Psoas muscle (tissue), 8 donors: ENCODE measurements at places on chromosomes 11 and 22. TPM values are rescaled to one million over a fixed set of nuclear protein-coding genes. Genes with fewer than 3 reads are reported as not detected.

- no peak overlapping the region for H3K27ac ChIP-seq
- no peak for DNase-seq
- peaks cover 38% of the 10 kb centered on the region for H3K4me1 ChIP-seq
- H3K27me3 ChIP-seq = no peaks in the 10 kb centered on the region
Measured at GRCh38 chr11:14366936-14367335, 8.0 kb upstream of the RRAS2 start.

Gene ELF5
- total RNA-seq = not detected

DNA sequence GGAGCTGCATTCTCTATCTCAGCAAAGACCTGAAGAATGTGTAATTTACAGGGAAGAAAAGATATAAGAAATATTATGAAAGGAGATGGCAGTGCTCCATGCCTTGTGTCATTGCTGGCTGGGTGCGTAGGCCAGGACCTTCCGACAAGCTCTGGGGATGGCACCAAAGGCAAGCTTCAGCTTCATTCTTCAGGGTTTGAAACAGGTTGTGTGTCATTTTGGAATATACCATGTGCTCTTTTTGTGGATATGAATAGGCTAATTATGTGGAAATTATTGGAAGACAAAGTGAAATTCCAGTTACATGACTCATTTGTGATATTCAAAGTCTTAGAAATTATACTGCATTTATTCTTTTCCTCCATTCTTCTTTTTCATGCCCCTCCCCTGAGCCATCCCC, 5.7 kb upstream of the KIRREL3 start:
- H3K4me3 ChIP-seq = no peak overlapping the region
- H3K36me3 ChIP-seq = no peaks in the 10 kb centered on the region
- no peak for DNase-seq
- H3K27me3 ChIP-seq = peaks cover 4% of the 10 kb centered on the region
- H3K27ac ChIP-seq = no peak overlapping the region
- H3K4me1 ChIP-seq = no peaks in the 10 kb centered on the region

- H3K4me3 ChIP-seq = no peak overlapping the region
- no peak for DNase-seq
- H3K27me3 ChIP-seq = peaks cover 2% of the 10 kb centered on the region
Measured at GRCh38 chr11:15286465-15286864, 171.7 kb downstream of the INSC start.

GRCh38 chr22:33562501-33562900, 357.8 kb downstream of the LARGE1 start:
- H3K27ac ChIP-seq = no peak overlapping the region
- DNase-seq = no peak
- H3K4me1 ChIP-seq = no peaks in the 10 kb centered on the region
- H3K4me3 ChIP-seq = no peak overlapping the region

Gene PDE3B
- total RNA-seq = 0.26 TPM

Gene APIP
- 42.5 TPM for total RNA-seq

Gene PLCB3
- total RNA-seq = 7.9 TPM

DNA sequence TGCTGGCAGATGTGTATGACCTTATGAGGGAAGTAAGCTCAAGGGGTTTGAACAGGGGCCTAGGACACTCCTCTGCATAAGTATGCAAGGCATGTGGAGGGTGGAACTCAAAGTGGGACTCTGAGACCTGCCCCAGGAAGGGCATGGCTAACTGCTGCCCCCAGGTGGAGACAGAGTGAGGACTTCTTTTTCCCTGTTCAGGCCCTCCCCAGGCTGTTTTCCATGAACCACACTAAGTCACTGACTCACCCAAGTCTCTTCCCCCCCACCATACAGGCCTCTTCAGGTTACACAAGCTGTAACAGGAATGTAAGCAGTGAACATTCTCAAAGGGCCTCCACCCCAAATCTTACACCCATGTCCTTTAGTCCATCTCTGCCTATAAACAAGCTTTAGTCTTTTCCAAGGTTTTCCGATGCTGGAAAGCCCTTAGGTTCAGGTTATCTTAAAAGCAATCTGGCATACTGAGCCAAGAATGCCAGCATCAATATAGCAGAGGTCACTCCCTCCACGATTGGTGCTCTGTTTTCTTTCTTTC, 13.1 kb downstream of the EEF1G start:
- peaks cover 7% of the 10 kb centered on the region for H3K36me3 ChIP-seq
- no peaks in the 10 kb centered on the region for H3K27me3 ChIP-seq
- peak overlapping the region; percentile 24 for H3K4me3 ChIP-seq
- H3K27ac ChIP-seq = peak overlapping the region; percentile 99

Gene MAFF
- total RNA-seq = 28.1 TPM

DNA sequence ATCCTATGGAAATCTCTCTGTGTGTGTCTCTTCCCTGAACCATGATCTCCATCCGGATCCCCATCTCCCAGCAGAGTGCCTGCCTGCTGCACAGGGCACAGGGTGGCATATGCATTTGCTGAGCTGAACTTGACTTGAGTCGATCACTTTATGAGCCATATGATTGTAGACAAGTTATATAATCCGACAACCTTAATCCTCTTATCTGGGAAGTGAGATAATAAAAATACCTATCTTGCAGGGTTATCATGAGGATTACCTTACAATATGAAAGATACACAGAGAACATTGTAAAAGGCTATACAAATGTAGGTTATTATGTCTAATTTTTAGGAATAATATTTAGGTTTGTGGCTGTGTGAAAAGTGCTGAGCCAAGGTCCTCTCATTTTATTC, 124.5 kb downstream of the ST3GAL4 start:
- DNase-seq = no peak
- no peak overlapping the region for H3K27ac ChIP-seq
- H3K27me3 ChIP-seq = no peaks in the 10 kb centered on the region
- no peaks in the 10 kb centered on the region for H3K36me3 ChIP-seq

Gene SERPING1
- 65.1 TPM for total RNA-seq

Gene JHY
- 0.30 TPM for total RNA-seq

GRCh38 chr11:106723071-106723470, 295.2 kb downstream of the GUCY1A2 start:
- DNase-seq = no peak
- H3K36me3 ChIP-seq = no peaks in the 10 kb centered on the region
- H3K4me3 ChIP-seq = no peak overlapping the region

DNA sequence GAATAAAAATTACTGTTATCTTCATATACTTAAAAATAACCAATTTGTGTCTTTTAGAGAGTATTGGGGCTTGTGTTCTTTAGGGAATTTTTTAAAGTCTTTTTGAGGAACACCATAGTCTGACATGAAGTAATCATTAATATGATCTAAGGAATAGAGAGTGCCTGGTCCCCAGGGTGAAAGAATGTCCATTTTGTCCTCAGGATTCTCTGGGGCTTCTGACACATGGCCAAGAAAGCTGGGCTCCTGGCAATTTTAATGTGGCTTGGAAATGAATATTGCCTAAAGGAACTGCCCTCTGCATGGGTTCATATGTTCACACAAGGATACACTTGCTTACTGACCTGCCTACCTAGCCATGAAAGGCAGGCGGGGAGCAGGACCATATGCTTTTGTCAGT, 33.7 kb downstream of the NF2 start:
- no peak overlapping the region for H3K4me3 ChIP-seq
- no peaks in the 10 kb centered on the region for H3K4me1 ChIP-seq
- no peaks in the 10 kb centered on the region for H3K27me3 ChIP-seq
- H3K27ac ChIP-seq = no peak overlapping the region
- no peaks in the 10 kb centered on the region for H3K36me3 ChIP-seq

Gene APOL6
- total RNA-seq = 6.7 TPM

- H3K4me1 ChIP-seq = no peaks in the 10 kb centered on the region
- peaks cover 4% of the 10 kb centered on the region for H3K27me3 ChIP-seq
- H3K4me3 ChIP-seq = no peak overlapping the region
Measured at GRCh38 chr11:2516276-2517015, 71.6 kb downstream of the KCNQ1 start.

Gene FERMT3
- total RNA-seq = 11.7 TPM

Gene YAP1
- 55.0 TPM for total RNA-seq

- no peaks in the 10 kb centered on the region for H3K27me3 ChIP-seq
- no peak for DNase-seq
- H3K4me1 ChIP-seq = peaks cover 7% of the 10 kb centered on the region
- H3K4me3 ChIP-seq = no peak overlapping the region
- peaks cover 2% of the 10 kb centered on the region for H3K36me3 ChIP-seq
Measured at GRCh38 chr11:111665777-111666176, 63.5 kb downstream of the SIK2 start.

Gene HBG1
- total RNA-seq = not detected

Gene FGF4
- not detected for total RNA-seq

DNA sequence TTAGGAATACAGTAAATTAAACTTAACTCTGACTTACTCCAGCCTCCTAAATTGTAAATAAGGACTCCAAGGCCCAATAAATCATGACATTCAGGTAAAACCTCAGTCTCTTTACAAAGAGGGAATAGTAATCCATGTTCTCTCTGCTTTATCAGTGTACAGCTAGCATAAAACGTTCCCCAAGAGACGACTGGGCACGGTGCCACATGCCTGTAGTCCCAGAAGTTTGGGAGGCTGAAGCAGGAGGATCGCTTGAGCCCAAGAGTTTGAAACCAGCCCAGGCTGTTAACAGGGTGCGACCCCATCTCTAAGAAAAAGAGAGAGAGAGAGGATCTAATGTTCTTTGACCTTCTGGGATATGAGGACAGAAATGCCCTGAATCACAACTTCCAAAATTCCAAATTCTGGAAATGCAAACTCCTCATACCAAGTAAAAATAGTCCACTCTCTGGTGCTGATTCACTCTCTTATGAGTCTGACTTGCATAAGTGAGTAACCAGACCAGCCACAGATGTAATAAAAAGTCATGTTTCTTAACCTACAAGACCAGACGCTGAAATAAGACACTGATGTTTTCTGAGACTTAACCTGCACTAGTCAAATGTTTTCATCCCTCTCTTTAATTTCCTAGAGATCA, 25.5 kb downstream of the NNMT start:
- no peak overlapping the region for H3K4me3 ChIP-seq
- no peaks in the 10 kb centered on the region for H3K36me3 ChIP-seq

Gene PKP3
- total RNA-seq = 0.15 TPM

GRCh38 chr11:64260147-64260708, 8.9 kb downstream of the PLCB3 start:
- peaks cover 84% of the 10 kb centered on the region for H3K36me3 ChIP-seq
- no peak overlapping the region for H3K4me3 ChIP-seq
- no peak for DNase-seq
- H3K27ac ChIP-seq = no peak overlapping the region
- no peaks in the 10 kb centered on the region for H3K4me1 ChIP-seq

DNA sequence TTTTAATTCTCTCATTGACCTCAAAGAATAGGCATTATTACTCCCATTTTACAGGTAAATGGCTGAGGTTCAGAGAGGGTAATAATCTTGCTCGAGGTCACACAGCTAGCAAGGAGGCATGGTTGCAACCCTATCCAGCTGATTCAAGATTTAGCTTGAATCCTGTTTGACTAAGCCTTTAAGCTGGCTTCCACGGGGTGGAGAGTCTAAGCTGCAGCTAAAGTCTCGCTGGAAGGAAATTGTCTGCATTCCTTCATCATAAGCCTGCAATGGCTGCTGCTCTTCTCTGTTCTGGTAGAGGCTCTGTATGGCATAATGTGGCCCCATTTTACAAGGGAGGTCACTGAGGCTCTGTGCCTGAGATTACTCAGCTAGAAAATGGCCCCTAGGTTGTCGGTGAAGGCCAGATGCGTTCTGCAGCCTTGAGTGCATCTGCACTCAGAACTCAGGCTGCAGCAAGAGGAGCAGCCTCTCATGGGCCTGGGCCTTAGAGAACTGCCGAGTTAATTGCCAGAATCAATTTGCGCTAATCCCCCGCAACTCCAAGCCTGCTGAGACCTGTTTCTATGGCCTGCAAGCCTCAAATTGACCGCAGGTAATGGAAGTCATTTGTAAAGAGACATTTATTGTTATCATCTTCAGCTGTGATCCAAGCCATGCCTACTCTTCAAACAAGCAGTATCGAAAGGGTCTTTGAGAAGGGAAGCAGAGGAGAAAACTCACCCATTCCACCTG, 44.1 kb upstream of the SEZ6L start:
- H3K4me3 ChIP-seq = no peak overlapping the region
- no peak overlapping the region for H3K27ac ChIP-seq
- peaks cover 4% of the 10 kb centered on the region for H3K27me3 ChIP-seq
- DNase-seq = no peak

- peak; percentile 76 for DNase-seq
- H3K36me3 ChIP-seq = no peaks in the 10 kb centered on the region
- no peaks in the 10 kb centered on the region for H3K27me3 ChIP-seq
- H3K4me1 ChIP-seq = peaks cover 10% of the 10 kb centered on the region
Measured at GRCh38 chr11:113778111-113778910, 1.3 kb upstream of the CLDN25 start.

DNA sequence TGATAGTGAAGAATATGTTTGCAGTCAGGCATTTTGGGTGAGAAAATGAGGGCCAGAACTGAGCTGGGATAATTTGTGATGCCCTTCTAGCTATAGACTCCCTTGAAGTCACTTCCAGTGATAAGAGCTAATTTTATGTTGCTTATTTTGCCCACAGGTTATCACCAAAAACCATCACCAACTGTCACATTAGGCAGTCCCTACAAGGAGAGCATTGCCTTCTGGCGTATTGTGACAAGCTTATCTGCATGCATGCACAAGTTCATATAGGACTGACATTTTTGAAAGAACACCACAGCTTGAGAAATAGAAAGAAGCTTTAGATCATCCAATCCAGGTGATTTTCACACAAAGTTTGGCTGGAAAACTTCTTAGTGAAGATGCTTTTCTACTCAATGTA, 735.3 kb upstream of the RAG2 start:
- no peaks in the 10 kb centered on the region for H3K27me3 ChIP-seq
- DNase-seq = no peak
- no peak overlapping the region for H3K27ac ChIP-seq
- no peaks in the 10 kb centered on the region for H3K4me1 ChIP-seq
- no peak overlapping the region for H3K4me3 ChIP-seq
- H3K36me3 ChIP-seq = no peaks in the 10 kb centered on the region

- peaks cover 54% of the 10 kb centered on the region for H3K36me3 ChIP-seq
- no peak overlapping the region for H3K27ac ChIP-seq
- no peaks in the 10 kb centered on the region for H3K27me3 ChIP-seq
- H3K4me1 ChIP-seq = no peaks in the 10 kb centered on the region
- DNase-seq = no peak
Measured at GRCh38 chr11:72840780-72841179, 26.6 kb downstream of the ATG16L2 start.

DNA sequence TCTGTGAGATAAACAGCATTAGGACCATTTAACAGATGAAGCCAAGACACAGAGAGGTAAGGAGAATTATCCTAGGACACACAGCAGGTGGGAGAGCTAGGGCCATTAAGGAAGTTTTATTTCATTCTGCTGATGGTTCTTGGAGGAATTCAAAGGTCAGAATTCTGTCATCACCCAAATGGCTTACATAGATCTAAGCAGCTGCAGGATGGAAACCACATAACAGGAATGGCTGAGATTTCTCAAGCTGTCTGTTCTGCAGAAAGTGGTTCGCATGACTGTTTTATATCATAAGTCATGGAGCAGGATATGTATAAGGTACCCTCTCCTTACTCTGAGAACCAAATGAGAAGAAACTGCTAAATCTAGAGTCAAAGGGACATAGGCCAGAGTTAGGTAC, 163.2 kb upstream of the NARS2 start:
- no peaks in the 10 kb centered on the region for H3K36me3 ChIP-seq
- no peak overlapping the region for H3K4me3 ChIP-seq
- H3K4me1 ChIP-seq = peaks cover 6% of the 10 kb centered on the region
- no peak for DNase-seq

DNA sequence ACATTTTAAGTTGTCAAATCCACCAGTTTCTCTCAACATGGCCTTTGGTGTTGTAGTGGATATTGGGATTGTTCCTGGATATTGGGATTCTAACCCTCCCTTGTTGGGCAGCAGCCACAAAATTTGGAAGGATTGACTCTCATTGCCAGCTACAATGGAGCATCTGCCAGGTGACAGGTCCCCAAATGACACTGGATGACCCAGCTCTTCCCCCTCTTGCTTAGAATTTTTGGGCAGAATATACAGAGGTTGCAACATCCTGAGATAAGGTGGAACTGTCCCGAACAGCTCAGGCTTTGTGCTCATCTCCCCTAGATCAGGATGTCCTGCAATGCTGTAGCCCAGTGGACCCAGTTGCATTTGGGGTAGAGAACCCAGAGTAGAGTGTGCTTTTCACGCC, 5.3 kb upstream of the TBC1D22A start:
- H3K27ac ChIP-seq = no peak overlapping the region
- no peak for DNase-seq
- H3K4me1 ChIP-seq = peaks cover 27% of the 10 kb centered on the region
